Activated T-helper 17 cell treated with anti-CD3 and anti-CD28 coated beads, Interleukin-2, amount 50 U/mL, for 72 hours (primary cell): ENCODE measurements at places on chromosomes 5 and 9.

GRCh38 chr9:125784286-125785049 is 37.3 kb downstream of the PBX3 start:
- peak overlapping the region; percentile 55 for H3K4me3 ChIP-seq
- no peaks in the 10 kb centered on the region for H3K27me3 ChIP-seq
- no peaks in the 10 kb centered on the region for H3K36me3 ChIP-seq
- peak; percentile 35 for ATAC-seq

- no peak for ATAC-seq
- H3K27me3 ChIP-seq: peaks cover 8% of the 10 kb centered on the region
Measured at GRCh38 chr5:98105681-98106080, 667.8 kb upstream of the RGMB start.

DNA sequence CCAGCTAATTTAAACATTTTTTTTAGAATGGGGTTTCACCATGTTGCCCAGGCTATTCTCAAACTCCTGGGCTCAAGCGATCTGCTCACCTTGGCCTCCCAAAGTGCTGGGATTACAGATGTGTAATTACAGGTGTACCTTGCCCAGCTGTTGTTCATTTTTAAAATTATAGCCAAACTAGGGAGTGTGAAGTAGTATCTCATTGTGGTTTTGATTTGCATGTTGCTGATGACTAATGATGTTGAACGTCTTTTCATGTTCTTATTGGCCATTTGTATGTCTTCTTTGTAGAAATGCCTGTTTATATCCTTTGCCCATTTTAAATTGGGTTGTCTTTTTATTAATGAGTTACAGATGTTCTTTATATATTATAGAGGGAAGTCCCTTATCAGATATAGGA is 31.5 kb downstream of the EHMT1 start:
- H3K4me3 ChIP-seq: no peak overlapping the region
- peaks cover 84% of the 10 kb centered on the region for H3K36me3 ChIP-seq
- peak; percentile 80 for ATAC-seq
- H3K4me1 ChIP-seq: peaks cover 27% of the 10 kb centered on the region
- no peaks in the 10 kb centered on the region for H3K27me3 ChIP-seq
- peak overlapping the region; percentile 15 for H3K27ac ChIP-seq

- peak overlapping the region; percentile 100 for H3K27ac ChIP-seq
- no peaks in the 10 kb centered on the region for H3K27me3 ChIP-seq
- peaks cover 79% of the 10 kb centered on the region for H3K4me1 ChIP-seq
- H3K36me3 ChIP-seq: peaks cover 96% of the 10 kb centered on the region
- peak overlapping the region; percentile 92 for H3K4me3 ChIP-seq
Measured at GRCh38 chr9:89425024-89425805, 72.7 kb downstream of the SEMA4D start.

DNA sequence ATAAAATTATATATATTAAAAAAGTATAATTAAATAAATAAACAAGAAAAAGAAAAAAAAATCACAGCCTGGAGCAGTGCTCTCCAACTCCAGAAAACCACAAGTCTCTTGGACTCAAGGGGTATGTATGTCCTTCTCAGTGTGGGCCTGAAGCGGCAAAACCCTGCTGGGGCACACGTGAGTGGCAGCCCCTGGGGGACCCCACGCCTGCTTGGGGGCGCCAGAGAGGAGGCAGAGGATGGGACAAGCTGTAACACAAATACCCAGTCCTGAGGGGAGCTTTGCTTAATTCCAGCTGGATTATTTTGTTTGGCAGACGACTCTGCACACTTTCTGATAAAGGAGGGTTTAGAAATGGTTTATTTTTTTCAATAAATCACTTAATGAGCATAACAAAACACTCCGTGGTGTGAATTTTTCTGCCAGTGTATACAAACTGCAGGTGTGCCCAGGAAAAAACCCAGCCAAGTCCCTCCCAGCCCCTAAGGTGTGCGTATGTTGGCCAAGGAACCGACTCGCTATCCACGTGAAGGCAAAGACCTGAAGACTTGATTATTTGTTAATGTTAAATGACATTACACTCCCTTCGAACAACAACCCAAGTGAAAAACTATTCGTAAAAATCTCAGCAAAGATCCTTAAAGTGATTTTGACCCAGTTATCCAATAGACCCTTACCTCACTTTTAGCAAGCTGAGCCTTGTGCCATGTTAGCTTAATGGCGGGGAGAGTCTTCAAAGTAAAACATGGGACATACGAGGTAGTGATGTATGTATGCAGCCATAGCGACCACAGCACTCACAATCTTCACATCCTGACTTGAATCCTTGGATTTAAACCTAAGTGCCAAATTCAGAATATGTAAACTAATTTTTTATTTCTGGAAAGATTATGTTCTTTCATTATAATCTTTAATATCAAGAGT is 32.9 kb downstream of the ANKH start:
- peaks cover 33% of the 10 kb centered on the region for H3K36me3 ChIP-seq
- H3K4me3 ChIP-seq: no peak overlapping the region
- peaks cover 12% of the 10 kb centered on the region for H3K4me1 ChIP-seq
- ATAC-seq: no peak
- no peaks in the 10 kb centered on the region for H3K27me3 ChIP-seq
- no peak overlapping the region for H3K27ac ChIP-seq

DNA sequence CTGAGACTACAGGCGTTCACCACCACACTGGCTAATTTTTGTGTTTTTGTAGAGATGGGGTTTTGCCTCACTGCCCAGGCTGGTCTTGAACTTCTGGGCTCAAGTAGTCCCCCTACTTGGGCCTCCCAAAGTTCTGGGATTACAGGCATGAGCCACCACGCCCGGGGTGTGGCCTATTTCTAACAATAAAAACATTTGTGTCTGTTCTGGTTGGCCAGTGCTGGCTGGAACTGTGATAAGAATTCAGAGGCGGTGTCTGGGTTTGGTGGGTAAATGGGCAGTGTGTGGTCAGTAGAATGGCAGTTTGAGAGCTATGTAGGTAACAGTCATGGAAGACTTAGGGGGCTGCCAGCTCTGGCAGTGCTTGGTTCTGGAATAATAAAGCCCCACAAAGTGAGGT is 46.9 kb upstream of the SYNPO start:
- no peaks in the 10 kb centered on the region for H3K27me3 ChIP-seq
- H3K36me3 ChIP-seq: no peaks in the 10 kb centered on the region
- H3K4me1 ChIP-seq: no peaks in the 10 kb centered on the region
- ATAC-seq: no peak

GRCh38 chr5:20528471-20528870 is 540.5 kb upstream of the CDH18 start:
- no peak for ATAC-seq
- no peaks in the 10 kb centered on the region for H3K27me3 ChIP-seq
- H3K4me3 ChIP-seq: no peak overlapping the region
- H3K4me1 ChIP-seq: no peaks in the 10 kb centered on the region
- H3K27ac ChIP-seq: no peak overlapping the region

DNA sequence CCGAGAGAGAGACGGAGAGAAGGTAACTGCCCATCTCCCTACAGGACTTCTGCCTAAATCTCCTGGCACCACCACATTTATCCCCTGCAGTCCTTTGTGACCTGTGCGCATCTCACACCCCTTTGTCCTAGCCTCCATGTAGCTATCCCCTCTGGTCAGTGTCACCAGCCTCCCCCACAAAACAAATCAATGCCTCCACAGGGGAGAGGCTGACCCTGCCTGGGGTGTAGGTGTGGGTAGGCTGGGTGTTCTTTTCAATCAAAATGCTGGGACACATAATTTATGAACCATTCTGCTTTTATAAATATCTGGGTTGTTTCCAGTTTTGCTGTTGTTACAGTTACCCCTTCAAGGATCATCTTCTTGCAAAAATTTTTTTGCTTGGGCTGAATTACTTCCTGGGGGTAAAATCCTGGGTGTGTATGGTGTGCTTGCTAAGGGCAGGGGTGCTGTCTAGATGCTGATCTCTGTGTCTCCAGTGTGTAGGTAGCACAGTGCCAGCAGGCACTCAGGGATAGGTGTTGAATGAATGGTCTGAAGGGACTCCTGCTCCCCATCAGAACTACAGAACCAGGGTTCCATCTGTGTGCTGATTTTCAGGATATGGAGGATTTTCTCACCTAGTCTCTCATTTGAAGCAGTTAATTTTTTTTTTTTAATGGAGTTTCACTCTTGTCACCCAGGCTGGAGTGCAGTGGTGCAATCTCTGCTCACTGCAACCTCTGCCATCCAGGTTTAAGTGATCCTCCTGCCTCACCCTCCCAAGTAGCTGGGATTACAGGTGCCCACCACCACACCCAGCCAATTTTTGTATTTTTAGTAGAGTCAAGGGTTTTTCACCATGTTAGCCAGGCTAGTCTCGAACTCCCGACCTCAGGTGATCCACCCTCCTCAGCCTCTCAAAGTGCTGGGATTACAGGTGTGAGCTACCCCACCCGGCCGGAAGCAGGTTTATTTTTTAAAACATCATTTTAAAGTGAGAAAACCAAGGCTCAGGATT is at the start of gene GARIN3:
TSS of gene GARIN3 (minus strand) at position 51 of the 1,000 bp plus-strand sequence. CDS start 96 bp downstream, outside the sequence.
- H3K27ac ChIP-seq: peak within 1 kb of the TSS; percentile 97
- peaks cover 51% of the 10 kb centered on the region for H3K4me1 ChIP-seq
- no peaks in the 10 kb centered on the region for H3K36me3 ChIP-seq

DNA sequence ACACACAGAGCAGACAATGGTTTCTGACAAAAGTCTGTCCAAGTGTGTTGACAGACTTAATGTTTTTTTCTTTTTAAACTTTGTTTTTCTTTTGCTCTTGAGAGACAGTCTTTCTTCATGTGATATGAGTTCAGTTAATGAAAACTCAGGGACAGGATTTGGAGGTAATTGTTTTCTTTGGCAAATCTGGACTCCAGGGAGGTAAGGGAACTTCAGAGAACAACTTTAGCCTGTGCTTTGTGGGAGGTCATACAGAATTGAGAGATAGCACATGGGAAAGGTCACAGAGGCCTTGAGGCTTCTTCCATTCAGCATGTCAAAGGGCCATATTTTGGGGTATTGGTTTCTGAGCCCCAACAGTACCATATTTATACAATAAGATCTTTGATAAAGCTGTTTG is 9.3 kb downstream of the C9orf153 start:
- no peak overlapping the region for H3K4me3 ChIP-seq
- H3K36me3 ChIP-seq: no peaks in the 10 kb centered on the region
- H3K27ac ChIP-seq: no peak overlapping the region
- peaks cover 15% of the 10 kb centered on the region for H3K27me3 ChIP-seq

DNA sequence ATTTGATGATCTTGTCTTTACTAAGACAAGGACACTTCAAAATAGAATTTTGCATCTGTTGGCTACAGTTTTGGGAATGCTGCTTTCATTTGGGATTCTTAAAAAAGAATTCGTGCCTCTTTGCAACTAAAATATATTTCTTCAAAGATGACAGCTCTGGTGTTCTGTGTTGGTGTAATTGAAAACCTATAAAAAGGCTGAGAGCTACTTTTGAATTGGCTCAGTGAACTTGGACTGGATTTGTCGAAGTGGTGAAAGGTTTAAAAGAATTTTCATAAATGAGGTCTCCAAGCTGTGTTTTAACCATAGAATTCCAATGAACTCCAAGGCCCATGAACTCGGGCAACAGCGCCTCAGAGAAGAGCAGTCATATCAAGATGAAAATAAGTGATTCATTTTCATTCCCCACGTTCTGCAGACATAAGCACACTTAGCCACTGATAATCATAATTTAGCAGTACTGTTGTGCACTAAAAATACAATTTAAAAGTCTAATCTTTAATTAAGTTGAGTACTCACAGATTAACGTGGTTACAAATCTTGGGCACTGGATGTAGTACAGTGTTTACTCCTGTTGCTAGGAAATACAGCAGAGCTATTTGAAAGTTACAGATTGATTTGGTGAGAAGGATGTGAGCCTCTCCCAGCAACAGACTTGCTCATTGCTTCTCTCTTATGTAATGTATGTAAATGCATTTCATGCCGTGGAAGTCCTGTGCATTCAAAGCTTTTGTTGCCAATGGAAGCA is 10.9 kb downstream of the SNCAIP start:
- H3K4me3 ChIP-seq: no peak overlapping the region
- H3K36me3 ChIP-seq: no peaks in the 10 kb centered on the region
- H3K27ac ChIP-seq: no peak overlapping the region
- H3K27me3 ChIP-seq: peaks cover 7% of the 10 kb centered on the region
- no peak for ATAC-seq

- H3K27me3 ChIP-seq: no peaks in the 10 kb centered on the region
- H3K27ac ChIP-seq: no peak overlapping the region
- H3K4me3 ChIP-seq: no peak overlapping the region
- H3K36me3 ChIP-seq: no peaks in the 10 kb centered on the region
- H3K4me1 ChIP-seq: peaks cover 1% of the 10 kb centered on the region
Measured at GRCh38 chr9:114769624-114770023, 36.2 kb downstream of the TNFSF15 start.

- ATAC-seq: no peak
- peaks cover 20% of the 10 kb centered on the region for H3K36me3 ChIP-seq
- no peaks in the 10 kb centered on the region for H3K27me3 ChIP-seq
- H3K4me3 ChIP-seq: peak overlapping the region; percentile 89
Measured at GRCh38 chr5:154753792-154754191, 1.4 kb upstream of the LARP1 start.

- H3K4me3 ChIP-seq: no peak overlapping the region
- H3K27me3 ChIP-seq: peaks cover 20% of the 10 kb centered on the region
- H3K27ac ChIP-seq: no peak overlapping the region
- H3K36me3 ChIP-seq: no peaks in the 10 kb centered on the region
- ATAC-seq: no peak
- H3K4me1 ChIP-seq: no peaks in the 10 kb centered on the region
Measured at GRCh38 chr9:27634879-27635278, 61.6 kb upstream of the C9orf72 start.

- H3K4me3 ChIP-seq: peak overlapping the region; percentile 35
- peaks cover 2% of the 10 kb centered on the region for H3K27me3 ChIP-seq
- ATAC-seq: peak; percentile 64
- H3K4me1 ChIP-seq: peaks cover 48% of the 10 kb centered on the region
Measured at GRCh38 chr9:112032009-112032408, 135.4 kb downstream of the UGCG start.

GRCh38 chr9:88988796-88989641 is 2.2 kb upstream of the S1PR3 start:
- peak; percentile 85 for ATAC-seq
- H3K4me3 ChIP-seq: peak overlapping the region; percentile 43
- H3K27ac ChIP-seq: no peak overlapping the region
- peaks cover 8% of the 10 kb centered on the region for H3K4me1 ChIP-seq
- H3K36me3 ChIP-seq: no peaks in the 10 kb centered on the region

- H3K36me3 ChIP-seq: no peaks in the 10 kb centered on the region
- H3K4me3 ChIP-seq: no peak overlapping the region
- ATAC-seq: no peak
- H3K4me1 ChIP-seq: no peaks in the 10 kb centered on the region
- H3K27me3 ChIP-seq: no peaks in the 10 kb centered on the region
Measured at GRCh38 chr9:121055642-121056143, 5.6 kb upstream of the C5 start.

DNA sequence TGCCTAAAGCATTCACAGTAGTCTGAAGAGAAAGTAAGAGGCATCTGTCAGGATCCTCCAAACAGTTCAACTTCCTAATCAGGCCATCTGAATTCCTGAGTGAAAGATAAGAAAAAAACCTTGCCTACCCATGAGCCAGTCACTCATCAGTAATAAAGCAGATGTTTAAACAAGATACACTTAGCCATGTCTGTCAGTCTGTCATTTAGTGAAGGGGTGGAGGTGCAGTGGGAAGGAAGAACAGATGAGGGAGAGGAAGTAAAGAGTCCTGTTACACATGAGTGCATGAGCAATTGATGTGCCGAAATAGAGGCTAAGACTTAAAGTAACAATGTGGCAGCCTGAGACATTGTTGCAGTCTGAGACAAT is 29.9 kb upstream of the DMRTA1 start:
- H3K4me3 ChIP-seq: no peak overlapping the region
- H3K36me3 ChIP-seq: no peaks in the 10 kb centered on the region
- H3K27me3 ChIP-seq: peaks cover 2% of the 10 kb centered on the region
- ATAC-seq: no peak
